GDM1 (cell line): ENCODE measurements at places on chromosomes 4 and X.

DNA sequence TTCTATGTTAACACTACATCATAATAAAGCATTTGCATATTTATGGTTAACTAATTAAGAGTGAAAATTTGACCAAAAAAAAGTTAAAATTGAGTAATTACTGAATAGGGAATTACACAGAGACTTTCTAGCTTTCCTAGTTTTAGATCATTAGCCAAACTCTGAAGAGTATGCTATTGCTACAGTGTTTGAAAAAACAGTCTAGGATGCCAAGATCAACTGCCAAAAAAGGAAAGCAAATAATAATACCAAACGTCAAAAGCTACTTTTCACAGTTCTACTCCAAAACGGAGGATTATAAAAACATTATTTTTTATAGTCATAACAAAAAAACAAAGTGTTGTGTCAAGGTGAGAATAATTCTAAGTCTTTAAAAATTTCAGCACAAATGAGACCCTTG lies 359.8 kb upstream of the CTSO start:
- DNase-seq: no peak

- DNase-seq: no peak
These were observed 691 bp upstream of the USP46 start for GRCh38 chr4:52659722-52660261.

DNA sequence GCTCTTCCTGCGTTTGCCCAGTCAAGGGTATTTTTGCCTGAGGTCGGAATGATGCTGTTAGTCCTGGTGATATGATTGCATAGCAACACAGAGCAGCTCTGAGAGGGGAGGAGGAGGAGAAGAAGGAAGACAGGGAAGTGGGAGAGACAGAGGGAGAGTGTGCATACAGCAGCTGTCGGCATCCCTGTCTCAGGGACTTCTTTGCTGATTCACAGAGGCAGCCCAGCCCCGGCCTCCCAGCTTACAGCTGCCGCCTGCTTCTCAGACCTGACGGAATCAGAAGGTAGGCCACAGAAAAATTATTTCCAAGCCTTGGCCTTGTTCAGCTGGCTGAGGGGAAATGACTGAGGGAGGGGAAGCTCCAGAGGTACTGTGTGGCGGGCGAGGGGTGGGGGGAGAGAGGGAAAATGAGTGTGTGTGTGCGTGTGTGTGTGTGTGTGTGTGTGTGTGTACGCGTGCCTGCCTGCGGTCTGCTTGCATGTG lies 319 bp downstream of the DRP2 start:
- no peak for DNase-seq

DNA sequence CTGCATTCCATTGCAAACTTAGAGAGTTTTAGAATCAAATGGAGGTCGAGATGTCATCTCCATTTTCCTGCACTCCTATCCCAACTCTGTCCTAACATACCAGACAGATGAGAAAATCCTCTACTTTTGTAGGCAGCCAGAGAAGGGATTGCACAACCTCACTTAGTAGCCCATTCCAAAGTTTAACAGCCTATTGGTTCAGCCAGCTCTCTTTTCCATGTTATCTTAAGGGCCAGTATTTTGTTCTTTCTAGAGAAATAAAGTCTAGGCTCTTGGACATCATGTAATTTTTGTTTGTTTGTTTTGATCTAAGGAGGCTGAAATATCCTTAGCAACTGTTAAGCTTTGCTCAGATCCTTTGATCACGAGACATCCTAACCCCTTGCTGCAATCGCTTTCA lies 173.0 kb downstream of the COX18 start:
- DNase-seq: no peak

GRCh38 chr4:120853161-120853935 lies 69.2 kb downstream of the PRDM5 start:
- no peak for DNase-seq

- DNase-seq: no peak
These were observed 24.6 kb downstream of the KDM6A start for GRCh38 chrX:44897539-44897938.

- DNase-seq: no peak
These were observed 125.3 kb downstream of the SOWAHB start for GRCh38 chr4:76772498-76773106.

- no peak for DNase-seq
These were observed 6.6 kb downstream of the CLNK start for GRCh38 chr4:10677796-10678497.

DNA sequence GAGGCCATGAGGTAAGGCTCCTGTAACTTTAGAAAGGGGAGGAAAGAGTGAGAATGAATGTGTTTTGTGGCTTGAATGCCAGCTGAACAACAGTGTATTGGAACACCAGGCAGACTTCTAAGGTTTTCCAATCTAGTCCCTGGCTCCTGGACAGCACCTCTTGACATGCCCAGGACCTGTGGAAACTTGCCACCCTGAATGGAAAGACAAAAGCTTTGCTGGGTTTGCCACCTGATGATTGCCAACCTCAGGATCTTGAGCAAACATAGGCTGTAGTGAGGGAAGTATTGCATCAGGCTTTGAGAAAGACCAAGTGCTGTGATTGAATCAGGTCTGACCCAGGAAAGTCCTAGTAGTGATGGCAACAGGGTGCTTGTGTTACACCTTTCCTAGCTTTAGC lies 1393.1 kb upstream of the DIAPH2 start:
- no peak for DNase-seq

- no peak for DNase-seq
These were observed 668.5 kb downstream of the PCDH18 start for GRCh38 chr4:136863756-136864155.

- no peak for DNase-seq
These were observed 26.9 kb upstream of the TMPRSS11B start for GRCh38 chr4:68272380-68272779.

DNA sequence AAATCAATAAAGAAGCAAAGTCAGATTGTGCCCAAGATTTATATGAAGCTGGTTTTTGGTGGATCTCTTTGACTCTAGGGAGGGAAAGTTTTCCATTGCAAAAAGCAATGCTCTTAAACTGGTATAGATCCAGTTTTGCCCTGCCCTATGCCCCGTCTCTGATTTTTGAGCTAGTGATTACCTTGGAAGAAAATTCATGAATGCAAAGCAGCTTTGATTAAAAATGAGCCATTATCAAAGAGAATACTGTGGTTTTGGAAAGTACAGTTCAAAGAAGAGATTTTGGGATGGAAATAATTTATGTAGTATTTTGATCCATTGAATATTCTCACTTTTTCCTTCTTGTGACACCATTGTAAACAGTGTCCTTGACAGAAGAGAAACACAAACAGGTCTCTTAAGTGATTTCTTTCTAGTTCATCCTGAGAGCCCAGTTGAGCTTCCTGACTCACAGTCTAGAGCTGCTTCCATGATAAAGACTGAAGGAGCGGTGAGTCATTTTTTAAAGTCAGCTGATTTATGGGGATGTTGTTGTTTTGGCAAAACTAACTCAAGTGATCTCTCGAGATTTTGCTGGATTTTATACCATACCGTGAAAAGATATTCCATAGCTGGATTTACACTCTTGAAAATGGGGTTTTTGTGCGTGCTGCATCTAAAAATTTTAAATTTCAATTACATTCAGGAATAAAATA lies 76.7 kb downstream of the AFF1 start:
- no peak for DNase-seq

GRCh38 chrX:13843150-13843721 lies 26.3 kb upstream of the GPM6B start:
- no peak for DNase-seq
